Right atrium auricular region (tissue), 2 donors: ENCODE measurements at places on chromosomes 3 and 15.

GRCh38 chr3:97131476-97131875, 317.1 kb downstream of the EPHA6 start:
- no peak for DNase-seq

- DNase-seq, result no peak
Observed at GRCh38 chr15:99264125-99264524, 12.8 kb downstream of the LRRC28 start.

DNA sequence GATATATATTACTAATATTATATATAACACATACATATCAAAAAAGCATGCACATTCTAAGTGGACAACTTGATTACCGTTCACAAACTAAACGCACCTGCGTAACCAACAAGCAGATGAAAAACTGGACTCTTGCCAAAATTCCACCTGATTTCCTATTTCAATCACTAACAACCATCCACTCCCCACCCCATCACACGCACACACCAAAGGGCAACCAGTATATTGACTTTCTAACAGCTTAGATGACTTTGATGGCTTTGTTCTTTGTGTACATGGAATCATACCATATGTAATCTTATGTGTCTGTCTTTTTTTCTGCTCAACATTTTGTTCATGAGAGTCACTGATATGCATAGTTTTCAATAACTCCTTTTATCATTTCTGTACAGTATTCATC, 496.8 kb upstream of the ARRDC4 start:
- DNase-seq, result no peak

DNA sequence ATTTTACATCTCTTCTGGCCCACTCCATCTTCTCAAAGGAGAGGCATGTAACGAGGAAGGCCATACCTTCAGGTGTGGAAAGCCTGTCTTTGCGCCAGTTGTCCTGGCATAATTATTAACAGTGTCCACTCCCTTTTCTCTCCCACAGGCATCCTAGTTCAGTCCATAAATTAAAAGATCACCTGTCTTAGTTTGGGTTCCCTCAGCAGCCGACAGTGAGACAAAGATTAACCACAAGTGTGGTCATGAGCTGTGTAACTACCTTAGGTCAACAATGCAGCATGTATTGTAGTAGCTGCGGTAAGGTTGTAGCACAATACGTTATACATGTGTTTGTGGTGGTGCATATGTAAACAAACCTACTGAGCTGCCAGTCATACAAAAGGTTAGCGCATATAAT, 103.3 kb upstream of the GALNT15 start:
- no peak for DNase-seq

GRCh38 chr3:146581080-146581601, 24.0 kb downstream of the PLSCR5 start:
- no peak for DNase-seq

DNA sequence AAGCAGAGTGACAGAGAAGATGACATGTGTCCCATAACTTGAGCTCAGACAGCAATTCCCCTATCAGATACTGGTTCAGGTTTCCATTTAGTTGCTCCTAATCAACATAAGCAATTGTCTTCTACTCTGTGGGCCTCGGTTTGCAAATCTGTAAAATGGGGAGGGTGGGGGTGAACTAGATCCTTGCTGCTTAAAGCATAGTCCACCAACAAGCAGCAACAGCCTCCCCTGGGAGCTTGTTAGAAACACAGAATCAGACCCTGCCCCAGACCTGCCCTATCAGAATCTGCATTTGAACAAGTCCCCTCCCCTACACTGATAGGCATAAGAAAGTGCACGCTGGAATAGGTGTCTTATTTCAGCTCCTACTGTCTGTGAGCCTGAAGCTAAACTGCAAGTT, 87.8 kb downstream of the CEMIP start:
- DNase-seq, result no peak

DNA sequence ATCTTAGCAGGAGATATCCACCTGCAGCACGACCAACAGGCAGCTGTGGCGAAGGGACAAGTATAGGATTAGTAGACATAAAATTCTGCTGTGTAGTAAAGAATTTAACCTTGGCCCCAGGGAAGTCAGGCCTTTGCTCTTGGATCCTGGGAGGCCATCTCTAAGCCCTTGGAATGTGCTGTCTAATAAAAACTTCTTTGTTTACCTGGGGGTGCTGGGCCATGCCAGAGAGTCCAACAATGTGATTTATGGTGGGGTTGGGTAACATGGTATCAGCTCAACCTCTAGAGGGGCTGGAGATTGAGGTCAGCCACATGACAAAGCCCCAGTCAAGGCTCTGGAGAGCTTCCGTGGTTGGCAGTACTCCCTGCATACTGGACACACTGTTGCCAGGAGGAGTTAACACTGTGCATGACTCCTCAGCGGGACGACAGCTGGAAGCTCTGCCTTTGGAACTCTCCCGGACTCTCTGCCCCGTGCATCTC, 52.4 kb downstream of the HEG1 start:
- peak; percentile 61 for DNase-seq

DNA sequence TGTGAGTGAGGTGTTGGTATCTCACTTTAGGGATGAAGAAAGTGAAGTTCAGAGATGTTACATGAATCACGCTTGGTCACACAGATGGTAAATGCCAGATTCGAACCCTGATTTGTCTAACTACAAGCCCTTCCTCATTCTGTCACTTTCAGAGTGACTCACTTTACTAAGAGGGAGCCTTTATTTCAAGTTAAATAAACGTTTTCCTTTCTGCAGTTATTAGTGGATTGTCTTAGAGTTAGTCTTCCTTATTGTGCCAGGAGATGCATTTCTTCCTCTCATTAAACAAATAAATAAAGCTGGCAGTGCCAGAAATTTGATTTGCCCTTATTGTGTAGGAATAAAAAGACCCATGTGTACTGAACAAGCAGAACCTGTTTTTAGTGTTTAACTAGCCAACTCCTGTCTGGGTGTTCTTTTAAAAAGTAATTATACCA, 162.5 kb downstream of the AKAP13 start:
- DNase-seq, result no peak

DNA sequence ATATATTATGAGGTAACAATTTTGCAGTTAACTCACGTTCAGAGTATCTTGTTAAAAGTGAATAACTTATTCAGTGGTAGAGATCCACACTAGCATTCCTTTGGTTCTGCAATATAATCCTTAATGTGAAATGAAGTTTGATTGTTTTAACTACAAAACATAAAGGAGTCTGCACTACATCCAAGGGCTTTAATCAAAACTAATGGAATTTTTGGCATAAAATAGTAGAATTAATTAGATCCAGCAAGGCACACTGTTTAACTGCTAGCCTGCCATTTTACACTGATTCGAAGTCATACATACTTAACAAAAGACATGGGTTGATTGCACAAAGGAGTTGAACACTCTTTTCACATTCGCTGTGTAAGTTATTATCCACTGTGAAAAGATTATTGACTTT, 263.0 kb upstream of the ROBO2 start:
- no peak for DNase-seq

DNA sequence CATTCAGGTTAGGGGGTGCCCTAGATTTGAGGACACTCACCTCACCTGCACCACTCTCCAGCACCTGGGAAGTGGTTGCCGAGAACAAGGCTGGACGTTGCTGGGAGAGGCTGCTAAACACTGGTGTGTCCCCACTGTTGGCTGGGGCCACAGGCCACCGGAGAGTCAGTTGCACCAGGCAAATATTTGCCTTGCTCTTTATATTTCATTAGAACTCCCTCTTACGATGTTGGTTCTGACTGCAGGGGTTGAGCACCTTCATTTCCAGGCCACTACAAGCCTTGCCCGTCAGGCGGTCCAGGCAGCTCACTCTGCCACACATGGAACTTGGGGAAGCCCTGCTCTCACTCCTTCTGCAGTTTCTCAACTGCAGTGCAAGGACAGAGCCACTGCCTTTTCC, 30.7 kb downstream of the HCN4 start:
- no peak for DNase-seq

DNA sequence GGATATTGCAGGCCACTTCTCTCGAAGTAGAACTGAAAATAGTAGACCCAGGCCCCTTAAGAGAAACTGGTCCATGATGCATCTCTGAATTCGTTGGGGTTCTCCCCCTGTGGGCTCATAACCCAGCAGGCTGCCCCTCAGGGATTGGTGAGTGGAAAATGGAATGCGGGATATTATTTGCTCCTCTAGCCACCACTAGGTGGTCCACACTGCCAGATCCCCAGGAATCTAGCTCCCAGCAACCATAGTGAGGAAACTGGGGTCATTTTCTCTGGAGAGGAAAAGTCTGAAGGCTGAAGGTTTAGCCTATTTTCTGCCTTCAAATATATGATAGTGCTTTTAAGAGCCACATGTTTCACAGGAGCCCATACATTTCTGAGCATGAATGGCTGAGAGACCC, 6.7 kb downstream of the CX3CR1 start:
- no peak for DNase-seq

DNA sequence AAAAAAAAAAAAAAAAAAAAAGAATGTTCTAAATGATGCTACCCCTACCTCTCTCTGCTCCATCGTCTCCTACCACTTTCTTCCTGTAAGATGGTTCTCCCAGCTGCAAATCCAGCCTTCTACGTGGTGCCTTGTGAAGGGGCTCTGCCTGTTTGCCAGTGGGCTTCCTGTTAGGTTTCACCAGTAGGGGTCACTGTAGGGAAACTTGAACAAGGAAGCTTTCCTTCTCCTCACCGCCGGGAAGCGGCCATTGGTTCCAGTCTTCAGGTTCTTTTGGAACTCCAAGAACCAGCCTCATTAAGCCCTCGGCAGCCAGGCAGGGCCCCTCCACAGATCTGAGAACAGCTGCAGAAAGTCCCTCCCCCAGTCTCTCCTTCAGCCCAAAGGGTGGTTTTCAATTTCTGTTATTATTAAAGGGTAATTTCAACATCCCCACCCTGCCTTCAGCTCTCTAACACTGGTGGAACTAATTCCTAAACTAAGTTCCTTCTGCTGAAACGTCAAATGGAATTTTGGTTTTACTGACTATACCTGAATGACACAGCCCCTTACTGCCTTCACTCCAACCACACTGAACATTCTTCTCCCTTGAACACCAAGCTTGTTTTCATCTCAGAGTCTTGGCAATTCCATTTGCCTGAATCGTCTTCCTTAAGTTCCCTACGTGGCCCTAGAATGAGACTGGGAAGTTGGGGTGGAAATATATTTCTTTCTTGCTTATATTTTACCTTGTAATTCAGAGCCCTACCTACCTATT, 13.5 kb downstream of the MCCC1 start:
- DNase-seq, result no peak

DNA sequence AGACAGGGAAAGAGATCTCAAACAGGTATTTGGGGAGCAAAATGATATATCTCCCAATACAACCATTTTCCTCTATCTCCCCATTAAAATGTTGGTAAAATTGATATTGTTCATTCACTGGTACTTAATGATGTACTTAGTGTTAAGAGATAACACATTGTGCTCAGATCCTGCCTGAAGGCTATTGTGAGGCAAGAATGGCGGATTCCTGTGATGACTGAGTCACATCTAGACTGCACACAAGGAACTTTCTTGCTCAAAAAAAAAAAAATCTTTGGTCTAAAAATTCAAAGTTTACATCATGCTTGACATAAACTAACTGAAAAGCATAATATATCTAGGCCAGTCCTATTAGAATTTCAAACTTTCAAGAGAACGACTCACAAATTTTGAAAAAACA, 171.1 kb upstream of the TTC14 start:
- DNase-seq, result no peak

- no peak for DNase-seq
Observed at GRCh38 chr3:42159706-42160472, 68.7 kb downstream of the TRAK1 start.

DNA sequence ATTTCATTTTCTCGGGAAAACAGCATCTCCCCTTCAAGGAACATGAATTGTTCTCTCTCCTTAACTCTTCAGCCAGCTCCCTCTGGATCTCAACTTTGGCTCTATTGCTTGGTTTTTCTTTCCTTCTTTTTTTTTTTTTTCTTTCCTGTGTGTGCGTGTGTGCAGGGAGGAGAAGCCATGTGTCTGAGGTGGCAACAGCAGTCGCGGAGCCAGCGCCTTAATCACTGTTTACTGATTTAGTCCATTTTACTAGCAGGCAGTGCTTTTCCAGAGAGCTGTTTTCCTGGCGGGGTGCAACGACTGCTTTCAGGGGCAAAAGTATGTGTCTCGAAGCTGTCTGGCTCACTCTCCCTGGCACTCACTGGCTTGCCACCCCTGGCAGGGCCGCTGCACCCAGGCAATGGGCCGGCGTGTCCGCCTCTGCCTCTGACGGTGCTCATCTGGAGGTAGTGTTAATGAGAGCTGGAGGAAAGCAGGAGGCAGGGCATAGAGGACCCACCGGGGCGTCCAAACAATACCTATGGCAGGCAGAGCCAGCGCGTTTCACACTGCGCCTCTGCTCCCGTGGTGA, 835.4 kb upstream of the NR2F2 start:
- DNase-seq, result no peak
